ENCODE measurements at places on chromosomes 7 and 10.

- no peak for DNase-seq
Measured at GRCh38 chr7:42720012-42720411, 191.9 kb downstream of the C7orf25 start.

- DNase-seq, result no peak
Measured at GRCh38 chr7:157813053-157813452, 476.2 kb downstream of the DNAJB6 start.

DNA sequence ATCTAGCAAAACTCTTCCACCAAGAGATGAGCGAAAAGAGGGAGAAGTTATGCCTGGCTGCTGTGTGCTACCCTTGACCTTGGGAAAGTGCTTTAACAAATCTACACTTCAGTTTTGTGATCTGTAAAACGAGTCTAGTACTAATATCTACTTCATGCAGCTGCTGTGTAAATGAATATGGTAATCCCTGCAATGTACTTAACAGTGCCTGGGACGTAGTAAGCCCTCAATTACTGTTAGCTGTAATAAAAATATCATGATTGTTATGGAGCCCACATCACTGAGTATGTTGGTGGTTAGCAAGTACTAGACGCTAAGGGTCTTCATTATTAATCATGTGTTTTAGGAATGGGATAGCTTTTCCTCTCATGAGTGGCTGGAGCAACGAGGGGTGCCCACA is 80.5 kb downstream of the LYZL1 start:
- DNase-seq, result no peak

- no peak for DNase-seq
Measured at GRCh38 chr10:6581778-6582228, 1.7 kb upstream of the PRKCQ start.

- DNase-seq, result no peak
Measured at GRCh38 chr7:102866535-102867215, 46.1 kb upstream of the LRRC17 start.

DNA sequence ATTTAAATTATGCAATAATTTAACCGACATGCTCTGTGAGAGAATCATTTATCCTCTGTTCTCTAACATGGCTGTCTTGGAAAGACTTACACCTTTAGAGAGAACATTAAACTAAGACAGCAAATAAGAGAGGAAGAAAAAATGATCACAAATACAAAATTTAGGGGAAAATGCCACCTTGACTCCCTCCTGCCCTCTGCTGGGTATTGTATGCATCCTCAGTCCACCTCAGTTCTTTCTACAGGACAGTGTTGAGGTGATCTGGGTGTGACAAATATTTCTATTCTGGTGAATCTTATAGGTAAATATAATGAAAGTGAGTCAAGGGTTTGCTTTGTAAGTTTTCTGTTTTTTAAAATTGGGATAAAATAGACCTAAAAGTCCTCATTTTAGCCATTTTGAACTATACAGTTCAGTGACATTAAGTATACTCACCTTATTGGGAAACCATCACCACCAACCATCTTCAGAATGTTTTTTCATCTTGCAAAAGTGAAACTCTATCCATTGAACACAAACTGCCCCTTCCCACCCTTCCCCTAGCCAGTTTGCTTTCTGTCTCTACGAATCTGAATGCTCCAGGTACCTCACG is 61.5 kb upstream of the ELMO1 start:
- no peak for DNase-seq

- no peak for DNase-seq
Measured at GRCh38 chr10:87619705-87620104, 40.0 kb upstream of the PAPSS2 start.

DNA sequence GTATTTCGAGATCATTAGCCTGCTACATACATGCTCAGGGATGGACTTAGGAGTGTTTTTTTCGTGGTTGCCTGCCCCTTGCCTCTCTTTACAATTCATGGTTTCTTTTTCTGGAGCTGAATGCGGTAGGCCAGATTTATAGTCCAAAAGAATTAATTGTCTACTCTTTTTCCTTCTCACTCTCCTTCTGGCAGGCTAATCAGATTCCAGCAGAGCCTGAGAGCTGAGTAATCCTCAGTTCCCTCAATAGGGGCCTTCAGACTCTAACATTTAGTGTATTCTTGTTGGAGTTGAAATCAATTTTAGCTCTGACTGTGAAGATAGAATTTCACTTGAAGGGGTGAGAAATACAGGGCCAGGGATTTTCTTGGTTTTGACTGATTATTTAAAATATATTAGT is 16.4 kb downstream of the SORCS3 start:
- no peak for DNase-seq

DNA sequence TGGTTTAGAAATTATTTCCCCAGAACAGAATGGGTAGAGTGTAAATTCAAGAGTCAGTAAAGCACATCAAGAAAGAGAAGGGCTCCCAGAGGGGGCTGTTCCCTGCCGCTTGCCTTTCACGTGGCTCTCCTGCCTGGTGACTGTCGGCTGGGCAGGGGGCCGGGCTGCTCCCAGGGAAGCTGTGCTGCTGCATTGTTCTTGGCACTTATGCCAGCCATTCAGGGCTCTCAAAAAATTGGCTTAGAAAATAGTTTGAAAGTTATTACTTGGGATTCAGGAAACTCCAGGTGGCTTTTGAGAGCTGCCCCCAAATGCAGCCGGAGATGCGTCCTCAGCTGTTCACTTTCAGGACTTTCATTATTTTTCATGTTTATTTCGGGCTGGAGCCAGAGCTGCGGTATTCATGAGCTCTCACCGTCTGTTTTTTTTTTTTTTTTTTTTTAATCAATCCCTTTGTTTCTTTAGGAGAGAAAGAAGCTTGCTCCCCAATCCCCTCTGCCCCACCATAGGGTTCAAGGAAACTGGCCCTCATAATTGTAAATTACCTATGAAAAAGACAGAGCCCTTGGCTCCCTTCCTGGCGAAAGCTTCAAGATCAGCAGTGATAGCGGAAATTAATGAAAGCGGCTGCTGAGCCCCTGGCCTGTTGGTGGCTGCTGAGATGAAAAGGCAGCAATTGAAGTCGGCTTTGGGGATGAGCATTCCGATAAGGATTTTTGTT is 94.1 kb downstream of the SORCS3 start:
- DNase-seq, result no peak

GRCh38 chr7:82655965-82656364 is 212.4 kb upstream of the CACNA2D1 start:
- no peak for DNase-seq

GRCh38 chr10:86979296-86979818 is 11.1 kb downstream of the ADIRF start:
- DNase-seq, result no peak
